ENCODE measurements at places on chromosomes 3 and 15.
A peak's percentile ranks its signal among the peaks of the same experiment; 100 is the strongest.

- no peak for DNase-seq
These were observed 4.9 kb downstream of the LPP start for GRCh38 chr3:188158731-188159310.

DNA sequence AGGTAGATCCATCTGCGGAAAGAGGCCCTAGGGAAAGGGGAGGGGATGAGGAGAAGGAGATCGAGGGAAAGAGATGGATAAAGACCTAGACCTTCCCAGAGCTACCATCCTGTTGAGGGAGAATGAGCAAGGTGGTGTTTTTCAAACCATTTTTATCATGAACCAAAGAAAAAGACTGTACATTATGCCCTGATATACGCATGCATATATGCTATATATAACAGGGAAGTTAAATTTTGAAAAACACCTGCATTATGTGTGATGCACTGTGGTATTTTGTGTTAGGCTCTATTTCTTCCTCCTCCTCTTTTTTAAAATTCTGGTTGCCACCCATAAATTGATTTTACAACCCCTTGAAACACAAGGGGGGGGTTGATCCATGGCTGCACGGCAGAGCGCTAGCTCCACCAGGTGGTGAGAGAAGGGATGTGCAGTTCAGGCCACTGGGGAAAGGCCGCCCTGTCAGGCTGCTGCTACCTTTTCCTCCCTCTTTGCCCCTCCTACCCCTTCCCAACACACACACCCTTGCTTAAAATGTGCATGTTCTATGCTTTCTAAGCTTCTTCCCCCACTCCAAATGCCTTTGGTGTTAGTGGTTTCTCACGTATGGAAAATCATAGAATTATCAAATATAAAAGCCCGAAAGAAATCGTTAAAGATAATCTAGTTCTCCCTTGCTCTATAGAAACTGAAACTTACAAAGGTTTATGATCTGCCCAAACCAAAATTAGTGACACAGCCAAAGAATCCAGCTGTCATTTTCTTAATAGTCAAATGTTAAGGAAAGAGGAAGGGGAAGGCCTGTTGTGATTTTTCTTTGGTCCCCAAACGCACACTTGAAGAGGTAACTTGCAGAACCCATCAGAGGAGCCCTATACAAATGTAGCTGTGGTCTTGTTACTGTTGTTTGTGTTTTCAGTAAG lies 262.0 kb upstream of the UMPS start:
- peak; percentile 44 for DNase-seq

DNA sequence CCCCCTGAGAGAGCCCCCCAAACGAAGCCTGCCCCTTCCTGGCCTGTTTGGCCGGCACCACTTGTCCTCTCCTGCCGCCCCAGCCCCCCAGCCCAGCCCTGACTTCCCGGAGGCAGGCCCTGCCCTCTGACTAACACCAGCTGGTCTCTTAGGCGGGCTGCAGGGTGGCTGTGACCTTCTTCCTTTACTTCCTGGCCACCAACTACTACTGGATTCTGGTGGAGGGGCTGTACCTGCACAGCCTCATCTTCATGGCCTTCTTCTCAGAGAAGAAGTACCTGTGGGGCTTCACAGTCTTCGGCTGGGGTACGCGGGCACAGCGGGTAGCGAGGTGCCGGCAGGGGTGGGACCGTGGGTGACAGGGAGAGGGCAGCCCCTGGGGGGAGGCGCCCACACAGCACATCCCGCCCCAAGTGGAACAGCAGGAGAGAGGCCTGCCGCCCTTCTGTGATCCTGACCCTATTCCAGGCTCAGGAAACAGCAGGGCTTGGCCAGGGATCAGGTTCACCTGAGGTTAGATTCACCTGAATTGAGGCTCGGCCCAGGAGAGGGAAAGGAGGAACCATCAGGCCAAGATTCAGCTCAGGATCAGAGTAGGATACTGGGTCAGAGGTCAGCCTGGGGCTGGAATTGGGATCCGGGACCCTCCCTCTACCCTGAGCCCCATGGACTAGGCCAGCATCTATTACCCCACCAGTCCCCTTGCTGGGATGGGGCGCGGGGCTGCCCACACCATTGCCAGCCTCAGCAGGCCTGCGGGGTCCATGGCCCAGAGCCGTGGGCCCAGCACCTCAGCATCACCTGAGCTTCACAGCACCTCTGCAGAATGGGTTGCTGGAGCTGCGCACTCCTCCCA lies 21.9 kb downstream of the PTH1R start:
- no peak for DNase-seq

DNA sequence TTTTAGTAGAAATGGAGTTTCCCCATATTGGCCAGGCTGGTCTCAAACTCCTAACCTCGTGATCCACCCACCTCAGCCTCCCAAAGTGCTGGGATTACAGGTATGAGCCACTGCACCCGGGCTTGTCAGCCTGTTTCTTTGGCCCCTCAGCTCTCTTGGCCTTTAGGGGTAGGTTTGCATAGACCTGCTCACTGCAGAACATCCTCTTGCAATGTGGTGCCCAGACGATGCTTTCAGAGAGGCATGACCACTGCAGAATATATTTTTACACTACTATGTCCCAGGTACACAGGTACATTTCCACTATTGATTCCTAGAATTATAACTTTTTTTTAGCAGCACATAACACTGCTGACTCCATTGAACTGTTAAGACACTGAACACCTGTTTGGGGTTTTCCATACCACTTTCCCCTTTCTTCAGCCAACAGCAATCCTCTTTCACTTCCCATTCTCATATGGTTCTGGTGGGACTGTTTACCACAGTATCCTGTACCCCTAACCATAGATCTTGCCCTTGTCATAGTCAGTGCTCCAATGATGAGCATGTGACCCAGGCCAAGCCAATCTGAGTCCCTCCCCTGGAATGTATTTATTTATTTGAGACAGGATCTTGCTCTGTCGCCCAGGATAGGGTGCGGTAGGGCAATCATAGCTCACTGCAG lies 21.1 kb downstream of the CCDC32 start:
- no peak for DNase-seq

DNA sequence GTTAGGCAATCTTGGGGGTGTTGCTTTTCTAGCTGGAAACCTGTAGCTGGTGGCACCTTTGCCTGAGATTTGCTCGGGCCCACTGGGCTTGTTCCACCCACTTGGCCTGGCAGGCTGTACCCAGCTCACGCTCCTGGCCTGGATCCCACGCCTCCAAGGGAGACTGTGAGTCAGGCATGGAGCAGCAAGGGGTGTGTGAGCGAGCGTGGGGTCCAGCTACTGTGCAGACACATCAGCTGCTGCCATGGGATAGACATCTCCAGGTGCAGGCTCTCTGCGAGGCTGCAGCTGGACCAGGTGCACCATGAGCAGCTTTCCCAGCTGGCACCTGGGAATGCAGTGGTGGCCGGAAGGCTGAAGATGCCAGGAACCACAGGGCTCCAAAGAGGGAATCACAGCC lies 36.0 kb downstream of the NR1D2 start:
- no peak for DNase-seq

- DNase-seq, result no peak
These were observed 2.7 kb downstream of the RPL22L1 start for GRCh38 chr3:170867143-170867937.

- DNase-seq, result no peak
These were observed 223.7 kb upstream of the BHLHE40 start for GRCh38 chr3:4755566-4755965.

GRCh38 chr3:195236801-195237570 lies 34.0 kb downstream of the XXYLT1 start:
- DNase-seq, result no peak

- no peak for DNase-seq
These were observed 139.3 kb upstream of the HES1 start for GRCh38 chr3:193996641-193997089.

DNA sequence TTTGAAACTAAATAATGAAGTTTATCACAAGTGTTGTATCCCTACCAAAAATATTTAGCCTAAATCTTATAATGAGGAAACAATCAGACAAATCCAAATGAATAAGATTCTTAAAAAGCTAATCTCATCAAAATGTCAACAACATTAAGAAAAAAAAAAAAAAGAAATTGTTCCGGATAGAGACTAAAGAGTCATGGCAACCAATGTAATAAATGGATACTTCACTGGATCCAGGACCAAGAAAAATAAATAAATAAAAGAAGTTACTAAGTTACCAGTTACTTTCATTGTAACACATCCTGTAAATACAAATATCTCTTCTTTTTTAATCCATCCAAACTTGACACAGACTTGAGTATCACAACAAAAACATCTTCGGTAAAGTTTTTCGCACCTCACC lies 607 bp downstream of the MRPL47 start:
- DNase-seq, result no peak

Data from activated naive CD8-positive, alpha-beta T cell treated with anti-CD3 and anti-CD28 coated beads, Interleukin-2, amount 50 U/mL, for 24 hours (primary cell).